Heart right ventricle (tissue), 16 donors: ENCODE measurements at places on chromosomes 7 and 10. TPM values are rescaled to one million over a fixed set of nuclear protein-coding genes. Genes with fewer than 3 reads are reported as not detected.

Gene TNKS2
- total RNA-seq = 12.9 TPM

Gene PIP
- total RNA-seq = not detected

Gene GNG11
- 17.2 TPM for total RNA-seq

Gene TET1
- 1.9 TPM for total RNA-seq

Gene CTAGE8
- not detected for total RNA-seq

Gene PNLIPRP2
- total RNA-seq = not detected

Gene HOXA3
- total RNA-seq = 1.5 TPM

Gene STEAP4
- total RNA-seq = 32.5 TPM

Gene PPP1R9A
- 35.0 TPM for total RNA-seq

Gene GPNMB
- total RNA-seq = 288 TPM

Gene CCL26
- 0.85 TPM for total RNA-seq

Gene PITX3
- 0.21 TPM for total RNA-seq

Gene DRGX
- total RNA-seq = not detected

Gene FMC1
- total RNA-seq = 30.9 TPM

Gene BAMBI
- 18.8 TPM for total RNA-seq

Gene TMUB1
- total RNA-seq = 20.3 TPM

Gene TRPV5
- total RNA-seq = not detected

Gene LIPF
- total RNA-seq = not detected

Gene COL13A1
- 2.9 TPM for total RNA-seq

Gene ARMC3
- total RNA-seq = not detected

Gene SPAM1
- 0.32 TPM for total RNA-seq

Gene INHBA
- total RNA-seq = 26.1 TPM

Gene HTR5A
- total RNA-seq = not detected

Gene PNLIPRP3
- not detected for total RNA-seq

Gene METTL27
- 0.41 TPM for total RNA-seq

Gene OR13A1
- not detected for total RNA-seq

Gene NPSR1
- total RNA-seq = not detected

Gene FBXO24
- 0.42 TPM for total RNA-seq

Gene OR2A5
- not detected for total RNA-seq
